ENCODE measurements at places on chromosomes 12 and 14.

- DNase-seq = no peak
Observed at GRCh38 chr12:51812871-51813270, 35.6 kb downstream of the FIGNL2 start.

- no peak for DNase-seq
Observed at GRCh38 chr14:48008646-48009045, 333.2 kb upstream of the MDGA2 start.

DNA sequence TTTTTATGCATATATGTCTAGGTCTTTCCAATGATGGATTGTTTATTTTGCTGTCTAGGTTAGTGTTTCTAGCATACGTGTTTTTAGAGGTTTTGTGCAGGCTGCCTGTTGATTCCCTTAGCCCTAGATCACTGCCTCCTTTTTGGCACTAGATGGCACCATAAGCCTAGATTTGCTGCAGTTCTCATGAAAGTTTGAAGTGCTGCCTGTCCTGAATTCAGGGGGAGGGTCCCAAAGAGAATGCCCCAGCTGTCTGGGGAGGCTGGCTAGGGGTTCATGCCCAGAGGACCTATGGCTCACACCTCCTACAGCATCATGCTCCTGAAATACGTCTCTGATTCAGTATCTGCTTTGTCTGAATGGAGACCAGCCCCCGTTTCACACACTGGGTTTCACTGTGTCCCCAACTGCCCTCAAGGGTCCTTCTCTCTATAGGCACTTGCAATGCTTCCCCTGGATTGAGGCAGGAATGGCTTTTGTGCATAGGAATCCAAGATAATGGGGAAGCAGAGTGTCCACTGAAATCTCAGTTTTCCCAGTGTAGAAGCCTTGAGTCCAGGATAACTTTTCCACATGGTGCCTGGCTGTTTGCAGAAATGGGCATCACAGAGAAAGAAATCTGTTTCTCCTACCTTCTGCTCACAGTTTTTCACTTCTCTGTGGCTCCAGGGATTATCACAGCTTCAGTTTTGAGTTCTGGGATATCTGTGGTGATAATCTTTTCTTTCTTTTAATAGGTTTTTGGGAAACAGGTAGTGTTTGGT, 14.2 kb upstream of the TXNRD1 start:
- DNase-seq = peak; percentile 5

GRCh38 chr12:22333713-22334409, 646 bp downstream of the ST8SIA1 start:
- no peak for DNase-seq

GRCh38 chr12:58386136-58386535, 444.8 kb downstream of the ATP23 start:
- no peak for DNase-seq

GRCh38 chr14:101361044-101361443, 200.3 kb upstream of the DIO3 start:
- no peak for DNase-seq

DNA sequence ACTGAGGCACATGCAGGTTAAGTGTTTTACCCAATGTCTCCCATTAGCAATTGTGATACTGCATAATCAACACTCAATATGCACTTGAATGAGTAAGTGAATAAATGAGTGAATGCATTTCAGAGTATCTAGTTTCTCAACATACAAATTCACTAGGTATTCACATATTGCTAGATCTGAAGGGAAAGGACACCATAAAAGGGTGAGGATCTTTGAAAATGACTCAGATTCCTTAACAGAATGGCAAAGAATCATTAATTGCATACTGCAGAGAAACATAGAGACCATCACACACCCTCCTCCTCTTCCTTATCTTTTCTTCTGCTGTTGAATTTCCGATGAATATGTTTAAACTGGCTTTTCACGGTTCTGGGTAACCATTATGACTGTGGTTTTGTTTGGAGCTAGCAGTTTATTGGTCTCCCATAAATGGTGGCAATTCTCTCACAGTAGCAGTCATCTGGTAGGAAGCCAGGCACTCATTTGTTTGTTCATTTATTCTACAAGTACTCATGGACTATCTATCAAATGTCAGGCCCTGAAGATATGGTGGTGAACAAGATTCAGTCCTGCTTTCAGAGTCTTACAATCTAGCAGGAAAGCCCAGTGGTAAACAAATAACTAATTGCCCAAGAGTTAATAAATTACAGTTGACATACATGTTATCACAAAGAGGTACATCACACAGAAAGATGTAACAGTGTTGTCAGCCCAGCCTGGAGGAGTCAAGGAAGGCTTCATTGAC, 70.2 kb downstream of the LLPH start:
- DNase-seq = no peak

GRCh38 chr14:59254911-59255545, 66.6 kb downstream of the DAAM1 start:
- DNase-seq = no peak

DNA sequence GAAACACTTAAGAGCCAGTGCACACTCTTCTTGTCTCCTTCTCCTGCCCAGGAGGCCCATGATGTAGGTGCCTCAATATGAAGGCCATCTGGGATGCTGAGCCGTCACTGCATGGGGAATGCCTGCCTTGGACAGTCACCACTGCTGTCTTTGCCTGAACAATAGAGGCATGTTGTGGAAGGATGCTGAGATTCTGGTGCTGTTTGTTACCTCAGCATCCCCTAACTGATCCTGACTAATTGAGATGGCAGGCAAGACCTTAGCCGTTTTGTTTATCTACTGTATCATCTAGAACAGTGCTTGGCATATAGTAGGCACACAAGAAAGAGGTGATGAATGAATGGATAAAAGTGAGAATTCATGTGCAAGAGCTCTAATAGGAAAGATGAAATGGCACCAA, 253.5 kb downstream of the GLT1D1 start:
- no peak for DNase-seq

GRCh38 chr14:35944847-35945246, 118.7 kb downstream of the BRMS1L start:
- DNase-seq = no peak

DNA sequence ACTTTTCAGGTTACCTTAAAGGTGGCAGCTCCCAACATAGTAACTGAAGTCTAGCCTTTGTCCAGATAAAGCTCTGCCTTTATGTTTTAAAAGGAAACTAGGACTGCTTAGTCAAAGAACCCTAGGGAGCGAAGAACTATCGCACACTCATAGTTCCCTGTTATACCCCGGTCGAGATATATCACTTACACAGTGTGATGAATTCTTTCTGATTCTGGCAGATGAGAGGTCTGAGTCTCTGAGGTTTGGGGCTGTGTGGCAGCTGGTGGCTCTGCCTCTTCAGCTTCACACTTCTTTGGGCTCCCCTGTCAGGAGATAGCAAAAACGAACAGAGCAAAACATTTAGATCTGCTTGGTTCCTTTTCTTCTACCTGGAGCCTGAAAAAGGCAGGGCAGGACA, 17.0 kb downstream of the ACIN1 start:
- DNase-seq = no peak

GRCh38 chr12:14272956-14273912, 92.2 kb upstream of the ATF7IP start:
- DNase-seq = no peak

GRCh38 chr12:10364815-10365622, 24.8 kb downstream of the KLRK1 start:
- no peak for DNase-seq

GRCh38 chr12:116637589-116638150, 78.5 kb downstream of the MAP1LC3B2 start:
- DNase-seq = no peak

DNA sequence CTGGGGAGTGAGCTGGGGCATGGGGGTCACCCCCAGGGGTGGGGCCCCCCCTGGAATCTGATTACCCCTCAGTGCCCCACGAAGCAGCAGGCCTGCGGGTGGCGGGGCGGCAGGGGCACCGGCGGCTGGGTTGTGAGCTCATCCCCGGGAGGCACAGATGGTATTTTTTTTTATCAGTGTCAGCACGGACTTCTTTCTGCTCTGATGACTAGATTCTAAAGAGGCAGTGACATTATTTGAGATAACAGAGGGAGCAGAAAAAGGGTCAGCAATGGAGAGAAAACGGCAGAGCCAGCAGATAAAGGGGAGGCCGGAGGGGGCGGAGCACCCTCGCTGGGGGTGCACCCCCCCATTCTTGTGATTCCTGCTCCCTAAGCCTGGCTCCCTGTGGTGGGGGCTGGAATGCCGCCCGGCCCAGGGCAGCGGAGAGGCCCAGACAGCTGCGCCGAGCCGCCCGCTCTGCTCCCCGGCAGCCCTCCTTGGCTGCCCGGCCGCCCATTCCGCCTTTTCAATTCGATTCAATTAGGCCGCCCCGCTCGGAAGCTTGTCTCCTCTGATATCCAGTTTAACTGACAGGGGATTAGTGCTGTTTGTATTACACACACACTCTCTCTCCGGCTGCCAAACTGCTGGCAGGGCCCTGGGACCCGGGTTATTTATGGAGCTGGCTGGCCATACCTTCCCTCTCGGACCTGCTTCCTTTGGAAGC, 32.9 kb downstream of the MVK start:
- no peak for DNase-seq

DNA sequence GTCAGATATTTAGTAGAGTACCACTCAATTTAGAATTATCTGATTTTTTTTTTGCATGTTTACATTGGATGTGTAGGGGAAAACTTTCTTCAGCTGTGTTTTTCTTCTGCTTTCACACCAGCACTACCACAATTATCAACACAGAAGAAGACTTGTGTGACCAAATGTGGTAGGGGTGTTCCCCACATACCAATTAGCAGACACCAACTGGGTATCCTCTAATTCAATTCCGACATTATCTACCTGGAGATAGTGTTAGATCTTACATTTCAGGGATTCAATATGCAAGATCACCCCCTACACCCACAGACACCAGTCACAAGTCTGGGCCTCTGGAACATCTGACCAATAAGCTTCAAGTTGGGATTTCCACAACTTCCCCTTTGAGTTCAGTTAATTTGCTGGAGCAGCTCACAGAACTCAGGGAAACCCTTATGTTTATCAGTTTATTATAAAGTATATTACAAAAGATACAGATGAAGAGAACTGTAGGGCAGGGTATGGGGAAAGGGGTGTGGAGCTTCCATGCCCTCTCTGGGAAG, 4.1 kb upstream of the KLRG1 start:
- no peak for DNase-seq
